ENCODE measurements at places on chromosomes 2 and 18. TPM values are rescaled to one million over a fixed set of nuclear protein-coding genes. Genes with fewer than 3 reads are reported as not detected.

- DNase-seq, result no peak
Measured at GRCh38 chr2:174974131-174974530, 31.1 kb downstream of the CHN1 start.

DNA sequence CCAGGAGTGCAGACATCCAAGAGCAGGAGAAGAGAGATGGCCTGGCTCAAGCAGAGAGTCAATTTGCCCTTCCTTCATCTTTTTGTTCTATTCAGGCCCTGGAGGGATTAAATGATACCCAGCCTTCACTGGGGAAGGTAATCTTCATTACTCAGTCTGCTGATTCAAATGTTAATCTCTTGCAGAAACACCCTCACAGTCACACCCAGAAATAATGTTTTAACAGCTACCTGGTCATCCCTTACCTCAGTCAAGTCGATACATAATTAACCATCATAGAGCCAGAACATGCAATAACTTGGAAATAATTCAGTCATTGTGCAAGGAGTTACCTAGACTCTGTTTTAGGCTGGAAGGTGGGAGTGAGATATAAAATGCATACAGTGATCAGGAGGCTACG lies 163.7 kb upstream of the TNP1 start:
- DNase-seq, result no peak

GRCh38 chr2:84942166-84942565 lies 28.8 kb upstream of the KCMF1 start:
- no peak for DNase-seq

The FSHR gene
- not detected for total RNA-seq

The TMEM247 gene
- total RNA-seq, result not detected

DNA sequence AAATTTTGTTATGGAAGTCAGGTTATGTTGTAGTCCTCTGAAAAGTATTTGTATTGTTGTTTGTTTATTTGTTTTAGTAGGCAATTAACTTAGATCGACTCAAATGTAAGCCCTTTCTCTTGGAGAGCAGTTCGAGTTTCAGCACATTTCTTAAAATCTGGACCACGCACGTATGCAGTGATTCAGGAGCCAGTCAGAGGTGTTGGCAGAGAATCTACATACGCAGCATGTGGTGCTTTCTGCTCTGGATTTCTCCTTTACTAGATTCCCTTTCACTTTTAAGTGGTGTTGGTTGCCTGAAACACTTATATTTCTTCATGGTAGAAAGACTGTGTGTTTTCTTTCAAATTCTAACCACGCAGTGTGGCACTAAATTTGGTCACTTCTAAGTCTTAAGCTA lies 773.9 kb upstream of the LRATD1 start:
- peak; percentile 54 for DNase-seq

- no peak for DNase-seq
Measured at GRCh38 chr2:36479406-36479805, 118.6 kb downstream of the FEZ2 start.

All from HT1080 (cell line).